ENCODE measurements at places on chromosomes 7 and 10.
A peak's percentile ranks its signal among the peaks of the same experiment; 100 is the strongest.

- DNase-seq, result no peak
These were observed 4.4 kb upstream of the CCL26 start for GRCh38 chr7:75776295-75776971.

DNA sequence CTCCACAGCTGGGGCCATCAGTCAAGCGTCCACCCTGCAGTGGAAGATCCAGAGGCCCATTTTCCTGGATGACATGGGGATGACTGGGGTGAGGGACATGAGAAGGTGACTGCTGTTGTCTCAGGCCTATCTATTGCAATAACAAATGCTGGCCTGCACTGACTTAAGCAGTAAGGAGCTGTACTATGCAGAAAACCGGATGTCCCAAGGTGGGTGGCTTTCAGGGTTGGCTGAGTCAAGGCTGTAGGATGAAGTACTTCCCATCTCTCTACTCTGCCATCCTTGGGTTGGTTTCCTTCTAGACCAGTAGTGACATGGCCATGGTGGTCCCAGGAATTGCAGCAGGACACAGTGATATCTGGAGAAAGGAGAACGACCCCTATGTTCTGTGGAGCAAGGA is 48.1 kb downstream of the NEURL1 start:
- no peak for DNase-seq

DNA sequence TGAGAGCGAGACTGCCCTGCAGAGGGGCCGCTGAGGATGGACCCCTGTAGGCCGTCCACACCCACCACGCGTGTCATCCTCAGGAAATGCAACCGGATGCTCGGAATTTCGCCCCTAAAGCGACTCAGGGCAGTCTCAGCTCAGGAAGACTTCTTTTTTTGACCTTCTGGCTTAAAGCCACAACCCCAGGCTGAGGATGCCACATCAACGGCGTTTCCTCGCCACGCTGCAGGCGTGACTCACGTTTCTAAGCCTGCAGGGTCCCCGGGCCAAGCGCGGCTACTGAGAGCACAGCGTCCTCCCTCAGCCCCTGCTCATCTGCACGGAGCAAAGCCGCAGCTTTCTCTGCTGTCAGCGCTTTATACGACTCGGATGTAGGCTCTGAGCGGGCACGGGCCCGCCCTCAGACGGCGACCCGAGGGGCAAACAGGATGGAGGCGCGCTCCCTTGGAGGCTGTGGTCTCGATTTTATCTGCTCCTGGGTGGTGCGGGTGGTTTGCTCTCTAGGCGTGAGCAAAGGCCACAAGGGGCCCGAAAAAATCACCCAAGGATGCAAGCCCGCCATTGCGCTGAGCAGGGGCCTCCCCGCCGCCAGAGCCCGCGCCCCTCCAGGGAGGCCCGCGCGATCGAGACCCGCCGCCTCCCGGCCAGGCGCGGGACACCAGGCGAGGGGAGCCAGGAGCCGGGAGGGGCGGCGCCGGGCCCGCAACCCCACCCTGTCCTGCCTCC is 726 bp upstream of the INSIG1 start:
- peak; percentile 66 for DNase-seq

GRCh38 chr7:142629588-142630260 is 119.5 kb upstream of the PRSS1 start:
- DNase-seq, result no peak

DNA sequence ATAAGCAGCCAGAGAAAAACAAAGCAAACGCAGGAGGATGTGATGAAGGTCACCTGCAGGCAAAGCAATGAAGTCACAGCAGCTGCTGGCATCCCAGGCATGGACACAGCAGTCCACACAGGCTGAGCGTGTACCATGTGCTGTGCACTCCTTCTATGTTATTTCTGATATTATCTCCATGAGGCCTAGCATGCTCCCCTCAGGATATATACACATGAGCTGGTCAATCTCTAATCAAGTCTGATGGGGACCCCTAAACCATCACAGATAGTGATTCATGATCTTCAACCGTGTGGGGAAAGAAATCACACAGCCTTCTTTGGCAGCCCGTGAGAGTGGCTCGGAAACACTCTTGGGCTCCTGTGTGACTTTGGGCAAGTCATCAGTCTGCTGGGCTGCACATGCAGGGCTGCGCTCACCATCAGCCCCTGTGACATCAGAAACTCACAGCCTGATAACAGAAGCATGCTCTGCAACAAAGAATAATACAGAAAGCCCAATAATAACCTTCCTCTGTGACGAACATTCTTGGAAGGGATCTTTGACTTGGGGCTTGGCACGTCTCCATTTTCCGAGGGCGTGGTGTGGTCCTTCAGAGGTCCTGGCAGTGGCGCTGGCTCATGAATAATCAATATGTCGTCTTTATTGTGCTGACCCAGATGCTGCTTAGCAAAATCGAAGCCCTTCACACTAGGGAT is 83.0 kb upstream of the ATP6V0A4 start:
- DNase-seq, result no peak

GRCh38 chr7:119482671-119483070 is 790.3 kb upstream of the KCND2 start:
- DNase-seq, result no peak

GRCh38 chr10:102941401-102941800 is 23.3 kb downstream of the CNNM2 start:
- no peak for DNase-seq

DNA sequence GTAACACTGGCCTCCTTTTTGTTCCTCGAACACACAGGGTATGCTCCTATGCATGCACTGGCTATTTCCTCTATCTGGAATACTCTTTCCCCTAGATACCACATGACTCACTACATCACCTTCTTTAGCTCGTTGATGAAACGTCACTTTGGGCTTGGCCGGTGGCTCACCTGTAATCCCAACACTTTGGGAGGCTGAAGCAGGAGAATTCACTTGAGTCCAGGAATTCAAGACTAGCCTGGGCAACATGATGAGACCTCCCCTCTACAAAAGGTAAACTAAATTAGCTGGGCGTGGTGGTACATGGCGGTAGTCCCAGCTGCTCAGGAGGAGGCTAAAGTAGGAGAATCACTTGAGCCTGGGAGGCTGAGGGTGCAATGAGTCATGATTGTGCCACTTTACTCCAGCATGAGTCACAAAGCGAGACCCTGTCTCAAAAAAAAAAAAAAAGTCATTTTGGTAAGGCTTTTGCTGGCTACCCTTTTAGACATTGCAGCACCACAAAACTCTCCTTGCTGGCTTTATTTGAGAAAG is 14.5 kb downstream of the ANKIB1 start:
- DNase-seq, result no peak

GRCh38 chr10:78925275-78925674 is 143.5 kb upstream of the ZMIZ1 start:
- DNase-seq, result no peak

- no peak for DNase-seq
These were observed 13.6 kb downstream of the WBP1L start for GRCh38 chr10:102757323-102757722.

GRCh38 chr10:48564466-48565160 is 40.3 kb downstream of the ARHGAP22 start:
- no peak for DNase-seq

- peak; percentile 22 for DNase-seq
These were observed 667 bp downstream of the KLLN start for GRCh38 chr10:87862679-87863052.

DNA sequence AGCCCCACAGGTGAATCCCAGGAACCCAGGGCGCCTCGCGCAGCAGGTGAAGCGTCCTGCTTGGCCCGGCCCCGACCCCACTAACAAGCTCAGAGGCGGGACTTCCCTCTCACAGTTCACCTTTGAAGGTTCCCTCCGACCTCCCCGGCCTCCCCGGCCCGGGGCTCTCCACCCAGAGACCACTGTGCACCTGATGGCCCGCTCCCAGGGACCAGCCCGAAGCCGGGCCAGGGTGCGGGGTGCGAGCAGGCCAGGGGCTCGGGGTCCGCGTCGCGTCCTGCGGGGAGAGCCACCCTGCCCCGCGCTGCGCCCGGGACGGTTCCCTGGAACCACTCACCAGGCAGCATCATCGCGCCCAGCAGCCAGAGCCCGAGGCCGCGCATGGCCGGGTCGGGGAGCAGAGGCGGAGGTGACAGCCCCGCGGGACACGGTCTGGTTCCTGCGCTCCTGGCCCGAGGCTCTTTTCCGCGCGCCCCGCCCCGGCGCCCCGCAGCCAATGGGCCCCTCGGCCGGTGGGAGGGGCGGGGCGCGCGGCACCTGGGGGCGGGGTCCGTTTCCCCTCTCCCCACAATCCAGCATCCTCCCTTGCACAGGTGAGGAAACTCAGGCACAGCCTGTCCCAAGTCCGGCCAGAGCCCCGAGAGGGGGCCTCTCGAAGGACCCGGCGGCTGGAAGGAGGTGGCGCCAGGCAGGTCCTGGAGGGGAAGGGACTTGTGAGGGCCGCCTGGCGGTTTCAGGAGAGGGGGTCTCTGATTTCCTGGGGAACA is at the start of gene ADAM8:
Gene ADAM8, minus strand, starts transcription at position 434 of the 767 bp plus-strand sequence. Its CDS starts 51 bp downstream, at position 383.
- DNase-seq, result peak; percentile 75

GRCh38 chr7:46169384-46169755 is 248.3 kb upstream of the IGFBP3 start:
- DNase-seq, result no peak

DNA sequence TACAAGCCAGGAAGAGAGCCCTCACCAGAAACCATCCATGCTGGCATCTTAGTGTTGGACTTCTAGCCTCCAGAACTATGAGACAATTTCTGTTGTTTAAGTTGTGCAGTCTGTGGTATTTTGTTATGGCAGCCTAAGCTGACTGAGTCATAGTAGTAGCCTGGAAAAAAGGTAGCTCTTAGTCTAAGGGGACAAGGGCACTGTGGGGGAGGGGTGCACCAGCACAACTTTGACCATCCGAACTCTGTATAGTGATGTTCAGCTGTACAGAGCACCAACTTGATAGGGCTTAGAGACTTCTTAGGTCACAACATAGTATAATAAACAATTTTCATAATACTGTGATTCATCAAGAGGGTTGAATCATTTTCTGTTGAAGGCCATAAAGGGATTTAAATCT is 14.3 kb downstream of the EIF4EBP2 start:
- no peak for DNase-seq

DNA sequence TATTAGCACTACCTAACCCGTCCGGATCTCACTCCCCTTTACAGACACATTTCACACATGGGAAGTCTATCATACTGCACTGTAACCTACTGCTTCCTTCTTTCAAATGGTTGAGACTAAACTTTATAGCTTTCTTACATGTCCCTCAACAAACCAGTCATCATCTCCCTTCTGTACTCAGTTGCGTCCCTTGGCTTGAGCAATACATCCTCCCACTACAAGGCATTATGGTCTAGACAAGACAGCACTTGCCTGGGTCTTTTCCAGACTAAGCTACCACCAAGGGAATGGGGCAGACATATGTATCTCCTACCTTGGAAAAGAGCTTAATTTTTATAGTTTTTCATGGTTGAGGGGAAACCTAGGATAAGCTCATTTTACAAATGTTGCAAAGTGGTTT is 575.2 kb downstream of the KCNMA1 start:
- DNase-seq, result no peak

DNA sequence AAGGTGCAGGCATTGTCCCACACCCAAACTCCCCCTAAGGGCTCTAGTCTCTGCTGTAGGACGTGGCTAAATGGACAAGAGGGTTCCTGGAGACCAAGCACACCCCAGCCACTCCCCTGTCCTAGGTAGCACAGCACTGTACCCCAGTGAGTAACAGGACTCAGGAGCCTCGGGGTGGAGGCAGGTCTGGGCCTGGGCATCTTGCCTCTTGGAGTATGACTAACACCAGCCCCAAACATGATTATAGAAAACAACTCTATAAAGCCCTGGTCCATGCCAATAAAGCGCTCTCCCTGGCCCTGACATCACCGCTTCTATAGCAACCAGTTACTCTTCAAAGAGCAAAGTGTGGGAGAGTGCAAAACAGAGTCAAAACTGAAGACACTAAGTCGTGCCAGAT is 195.0 kb downstream of the CALN1 start:
- DNase-seq, result no peak

DNA sequence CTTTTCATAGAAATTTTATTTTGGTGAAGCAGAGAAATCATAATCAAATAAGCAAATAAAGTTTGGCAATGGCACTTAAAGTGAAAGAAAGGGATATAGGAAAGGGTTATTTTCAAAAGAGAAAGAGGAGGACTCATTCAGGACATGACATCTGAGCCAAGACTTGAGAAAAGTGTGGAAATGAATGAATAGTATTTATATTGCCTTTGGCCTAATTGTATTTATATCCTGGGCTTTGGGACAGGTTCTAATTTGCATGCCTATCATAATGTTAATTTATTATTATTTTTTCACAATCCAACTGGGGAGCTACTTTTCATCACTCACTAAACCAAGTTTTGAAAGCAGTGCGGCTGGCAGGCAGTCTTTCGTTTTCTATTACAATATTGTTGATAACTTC is 376.8 kb downstream of the HGF start:
- DNase-seq, result no peak

GRCh38 chr10:29736366-29737073 is 101.7 kb upstream of the SVIL start:
- DNase-seq, result no peak

Measured in K562 (cell line).